H9 (cell line): ENCODE measurements at places on chromosomes 11 and 22.
A peak's percentile ranks its signal among the peaks of the same experiment; 100 is the strongest.

DNA sequence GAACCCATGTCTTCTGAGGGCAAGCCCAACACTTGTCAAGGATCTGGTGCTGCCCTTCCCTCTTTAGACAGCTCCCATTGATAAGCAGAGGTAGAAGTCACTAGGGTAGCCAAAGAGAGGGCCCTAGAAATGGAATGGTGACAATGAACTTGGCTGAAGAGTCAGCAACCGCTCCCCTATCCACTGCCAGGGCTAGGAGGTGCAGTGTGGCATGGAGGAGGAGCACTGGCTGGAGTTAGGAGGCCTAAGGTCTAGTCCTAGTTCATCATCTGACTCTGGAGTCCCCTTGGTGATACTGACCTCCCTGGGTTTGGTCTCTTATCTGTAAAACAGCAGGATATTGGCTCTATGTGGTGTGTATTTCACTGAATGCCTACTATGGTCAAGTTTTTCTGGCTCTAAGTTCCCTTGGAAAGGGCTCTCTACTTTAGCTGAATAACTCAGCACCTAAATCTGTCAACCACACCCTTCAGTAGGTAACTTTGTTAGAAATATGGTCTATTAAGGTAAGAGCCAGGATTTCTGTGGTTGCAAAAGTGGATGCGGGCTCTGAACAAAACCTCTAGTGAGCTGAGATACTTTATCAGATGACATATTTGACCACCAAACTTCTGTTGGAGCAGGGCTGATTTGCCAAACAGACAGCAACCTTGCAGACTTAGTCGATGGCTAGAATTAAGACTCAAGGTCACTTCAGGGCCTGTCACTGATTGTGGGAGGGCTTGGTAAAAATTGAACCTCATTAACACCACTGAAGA, 10.5 kb downstream of the TIMP3 start:
- DNase-seq: no peak

DNA sequence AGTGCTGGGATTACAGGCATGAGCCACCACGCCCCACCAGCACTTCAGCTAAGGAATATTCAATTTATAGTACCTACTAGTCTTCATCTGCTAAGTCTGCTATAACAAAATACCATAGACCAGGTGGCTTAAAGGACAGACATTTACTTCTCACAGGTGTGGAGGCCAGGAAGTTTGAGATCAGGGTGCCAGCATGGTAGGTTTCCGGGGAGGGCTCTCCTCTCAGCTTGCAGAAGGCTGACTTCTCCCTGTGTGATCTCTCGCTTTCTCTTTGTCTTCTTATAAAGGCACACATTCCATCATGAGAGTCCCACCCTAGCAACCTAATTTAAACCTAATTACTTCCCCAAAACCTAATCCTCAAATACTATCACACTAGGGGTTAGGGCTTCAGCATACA, 433.0 kb downstream of the INSC start:
- peak; percentile 40 for DNase-seq

- no peak for DNase-seq
Measured at GRCh38 chr22:21643533-21644357, 1.6 kb downstream of the SDF2L1 start.

GRCh38 chr11:92845390-92845789, 124.1 kb upstream of the MTNR1B start:
- no peak for DNase-seq

GRCh38 chr11:32092581-32093170, 1.8 kb downstream of the RCN1 start:
- no peak for DNase-seq

DNA sequence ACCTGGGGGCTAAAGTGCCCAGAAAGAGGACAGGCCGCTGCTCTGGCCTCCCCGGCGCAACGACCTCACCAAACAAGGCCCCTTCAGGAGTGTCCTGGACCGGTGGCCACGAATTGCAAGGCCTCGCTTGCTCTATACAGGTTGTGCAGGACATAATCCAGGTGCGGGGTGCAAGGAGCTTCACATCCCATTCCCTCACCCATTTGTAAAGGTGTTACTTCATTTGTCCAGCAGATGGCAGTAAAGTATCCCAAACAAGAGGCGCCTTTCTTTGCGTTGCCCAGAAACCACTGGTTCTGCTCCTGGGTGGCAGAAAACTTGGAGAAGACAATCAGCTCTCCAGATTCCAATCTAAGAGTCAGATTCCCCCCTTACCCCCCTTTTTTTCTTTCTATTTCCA, 35.9 kb upstream of the PRDM11 start:
- DNase-seq: peak; percentile 63

DNA sequence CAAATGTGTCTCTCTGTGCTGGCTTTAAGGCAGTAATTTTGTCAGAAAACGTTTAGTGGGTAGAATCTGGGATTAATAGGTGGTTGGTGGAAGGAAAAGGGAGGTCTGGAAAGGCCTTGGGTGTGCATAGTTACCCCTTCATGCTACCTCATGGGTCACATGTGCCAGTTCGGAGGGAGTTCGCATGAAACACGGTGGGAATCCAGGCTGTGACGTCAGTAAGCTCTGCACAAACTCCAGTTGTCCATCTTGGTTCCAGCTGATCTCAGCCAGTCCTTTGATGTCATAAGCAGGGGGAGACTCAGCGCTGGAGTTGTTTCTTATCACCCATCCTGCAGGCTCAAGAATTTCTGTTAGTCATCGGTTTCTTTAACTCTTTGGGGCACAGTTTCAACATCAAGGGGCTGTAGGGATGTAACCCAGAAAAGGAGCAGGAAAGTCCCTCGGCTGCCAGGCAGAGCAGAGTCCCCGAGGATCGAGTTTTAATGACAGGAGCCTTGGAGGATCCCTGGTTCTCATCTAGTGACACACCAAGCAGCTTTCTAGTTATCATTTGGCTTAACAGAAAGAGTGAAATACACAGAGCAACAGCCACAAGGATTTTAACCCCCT, 28.9 kb downstream of the MOV10L1 start:
- DNase-seq: no peak

- no peak for DNase-seq
Measured at GRCh38 chr11:67731583-67731982, 57.2 kb upstream of the ALDH3B2 start.

- DNase-seq: no peak
Measured at GRCh38 chr11:115545581-115546210, 41.5 kb upstream of the CADM1 start.

GRCh38 chr22:22588485-22589164, 29.6 kb upstream of the PRAME start:
- no peak for DNase-seq

- peak; percentile 70 for DNase-seq
Measured at GRCh38 chr11:85941380-85941973, 86.3 kb downstream of the CCDC83 start.

- no peak for DNase-seq
Measured at GRCh38 chr11:67630943-67631331, 1.2 kb upstream of the NUDT8 start.

DNA sequence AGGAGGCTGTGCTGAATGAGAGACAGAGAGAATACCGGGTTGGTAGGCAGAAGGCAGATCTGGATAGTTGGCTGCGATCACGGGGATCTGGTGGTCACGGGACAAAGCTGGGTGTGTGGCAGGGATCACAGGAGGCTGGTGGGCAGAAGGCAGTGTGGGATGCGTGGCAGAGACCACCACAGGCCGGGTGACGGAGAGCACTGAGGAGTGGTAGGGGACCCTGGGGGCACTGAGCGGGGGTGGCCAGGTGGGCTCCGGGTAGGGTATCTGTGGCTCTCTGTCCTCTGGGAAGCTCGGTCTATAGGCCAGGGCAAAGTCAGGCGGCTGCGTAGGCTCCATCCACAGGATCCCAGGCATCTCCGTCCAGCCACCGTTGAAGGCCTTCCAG, 1.4 kb downstream of the CD248 start:
- DNase-seq: no peak

- DNase-seq: no peak
Measured at GRCh38 chr11:92269021-92269420, 44.4 kb downstream of the FAT3 start.

GRCh38 chr22:39567135-39567946, 3.2 kb upstream of the CACNA1I start:
- DNase-seq: no peak

DNA sequence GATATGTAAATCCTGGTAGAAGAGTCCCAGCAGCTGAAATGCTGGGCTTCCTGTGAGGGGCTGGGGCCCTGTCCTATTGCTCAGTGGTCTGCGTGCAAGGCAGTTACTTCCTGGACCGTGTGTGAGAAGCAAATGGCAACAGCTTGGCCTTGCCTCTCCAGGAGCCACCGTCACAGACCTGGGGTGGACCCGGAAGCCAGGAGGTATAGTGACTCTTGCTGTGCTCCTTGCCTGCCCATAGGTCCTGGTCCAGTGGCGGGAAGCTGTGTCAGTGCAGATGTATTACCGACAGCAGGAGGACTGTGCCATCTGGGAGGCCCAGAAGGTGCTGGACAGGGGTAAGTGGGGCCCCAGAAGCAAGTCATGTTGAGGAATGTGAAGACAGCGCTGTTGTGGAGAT, 54.3 kb downstream of the PISD start:
- no peak for DNase-seq

GRCh38 chr22:50572965-50573364, 5.3 kb downstream of the CPT1B start:
- no peak for DNase-seq

DNA sequence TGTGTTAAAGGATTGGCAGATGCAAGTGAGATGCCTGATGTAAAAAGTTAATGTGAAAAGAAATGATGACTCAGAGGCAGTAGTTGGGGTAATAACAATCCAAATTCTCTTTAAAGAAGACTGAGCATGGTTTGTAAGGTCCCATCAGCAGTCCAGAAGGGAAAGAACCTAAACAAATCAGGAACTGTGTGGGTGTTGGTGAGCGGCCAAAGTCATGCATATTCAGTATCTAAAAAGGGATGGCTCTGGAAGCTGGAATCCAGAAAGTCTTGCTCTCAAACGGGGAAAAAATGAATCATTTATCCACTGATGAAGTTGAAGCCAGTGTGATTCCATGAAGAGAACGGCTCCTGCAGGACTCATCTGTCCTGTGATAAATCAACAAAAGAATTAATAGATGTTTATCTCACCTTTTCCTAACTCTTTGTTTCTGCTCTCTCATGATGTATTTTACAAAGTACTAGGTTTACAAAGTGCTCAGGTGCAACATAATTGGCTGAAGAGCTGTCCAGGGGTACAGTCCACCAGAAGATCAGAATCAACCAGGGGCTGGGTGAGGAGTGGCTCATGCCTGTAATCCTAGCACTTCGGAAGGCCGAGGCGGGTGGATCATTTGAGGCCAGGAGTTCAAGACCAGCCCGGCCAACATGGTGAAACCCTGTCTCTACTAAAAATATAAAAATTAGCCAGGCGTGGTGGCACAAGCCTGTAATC, 20.5 kb upstream of the SORL1-AS1 start:
- no peak for DNase-seq

DNA sequence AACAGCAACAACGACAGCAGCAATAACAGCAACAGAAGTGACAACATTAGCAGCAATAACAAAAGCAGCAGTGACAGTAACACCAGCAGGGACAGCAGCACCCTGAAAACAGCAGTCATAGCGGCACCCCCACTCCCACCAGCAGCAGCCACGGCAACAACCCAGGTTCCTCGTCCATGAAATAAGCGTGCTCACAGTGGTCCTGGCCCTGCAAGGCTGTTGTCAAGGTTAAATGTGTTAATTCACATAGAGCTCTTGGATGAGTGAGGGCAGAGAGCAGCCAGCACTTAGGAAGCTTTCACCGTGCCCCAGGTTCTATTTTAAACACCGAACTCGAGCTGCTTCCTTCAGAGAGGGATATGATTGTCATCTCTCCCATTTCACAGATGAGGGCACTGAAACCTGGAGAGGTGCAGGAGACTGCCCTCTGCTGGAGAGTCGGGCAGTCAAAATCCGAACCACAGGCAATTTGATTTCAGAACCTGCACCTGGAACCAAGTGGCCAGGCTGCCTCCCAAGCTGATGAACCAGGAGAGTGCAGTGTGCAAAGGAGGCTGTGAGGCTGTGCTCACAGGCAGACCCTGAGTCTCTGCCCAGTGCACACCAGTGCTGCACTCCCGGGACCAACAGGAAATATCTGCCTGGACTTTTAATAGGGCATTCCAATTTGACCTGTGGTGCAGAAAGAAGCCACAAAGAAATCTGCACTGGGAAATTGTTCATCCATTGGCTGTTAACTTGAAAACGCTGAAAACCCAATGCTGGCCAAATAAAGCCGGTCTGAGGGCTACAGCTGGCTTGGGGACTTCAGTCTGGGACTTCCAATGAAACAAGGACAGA, 22.9 kb upstream of the FGF3 start:
- DNase-seq: peak; percentile 75

DNA sequence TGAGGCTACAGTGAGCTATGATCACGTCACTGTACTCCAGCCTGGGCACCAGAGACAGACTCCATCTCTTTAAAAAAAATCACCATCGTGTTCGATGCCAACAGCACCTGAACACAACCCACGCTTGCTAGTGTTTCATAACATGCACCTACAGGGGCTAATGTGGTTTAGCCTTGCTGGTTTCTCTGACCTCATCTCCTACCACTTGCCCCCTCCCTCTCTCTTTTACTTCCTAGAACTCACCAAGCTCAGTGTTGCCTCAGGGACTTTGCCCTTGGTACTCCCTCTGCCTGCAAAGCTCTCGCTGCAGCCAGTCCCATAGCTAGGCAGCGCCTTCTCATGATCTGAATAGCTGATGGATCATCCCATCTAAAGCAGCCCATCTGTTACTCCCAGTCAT, 99.8 kb downstream of the FBXO7 start:
- no peak for DNase-seq

- no peak for DNase-seq
Measured at GRCh38 chr11:26916805-26917204, 77.1 kb upstream of the FIBIN start.
